ENCODE measurements at places on chromosomes 5 and 9.

- DNase-seq = no peak
These were observed 619.8 kb downstream of the HINT1 start for GRCh38 chr5:130545291-130545690.

DNA sequence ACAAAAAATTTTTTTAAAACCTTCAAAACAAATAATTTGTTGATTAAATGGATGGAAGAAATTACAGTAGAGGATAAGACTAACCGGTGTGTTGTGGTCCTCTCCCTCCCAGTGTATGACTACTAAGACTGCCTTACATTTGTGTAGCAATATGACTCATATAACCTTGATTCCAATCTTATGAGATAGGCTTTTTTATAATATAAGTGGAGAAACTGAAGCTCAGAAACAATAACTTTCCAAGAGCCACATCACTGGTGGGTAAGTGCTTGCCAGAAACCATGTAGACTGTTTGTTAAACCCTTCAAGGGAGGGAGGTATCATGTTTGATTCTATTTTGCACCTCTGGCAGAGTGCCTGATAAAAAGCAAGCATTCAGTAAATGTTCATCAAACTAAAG, 47.5 kb downstream of the NLN start:
- no peak for DNase-seq

GRCh38 chr9:136059321-136059791, 35.7 kb downstream of the NACC2 start:
- peak; percentile 12 for DNase-seq

GRCh38 chr9:116951588-116952435, 264.7 kb downstream of the TRIM32 start:
- no peak for DNase-seq

DNA sequence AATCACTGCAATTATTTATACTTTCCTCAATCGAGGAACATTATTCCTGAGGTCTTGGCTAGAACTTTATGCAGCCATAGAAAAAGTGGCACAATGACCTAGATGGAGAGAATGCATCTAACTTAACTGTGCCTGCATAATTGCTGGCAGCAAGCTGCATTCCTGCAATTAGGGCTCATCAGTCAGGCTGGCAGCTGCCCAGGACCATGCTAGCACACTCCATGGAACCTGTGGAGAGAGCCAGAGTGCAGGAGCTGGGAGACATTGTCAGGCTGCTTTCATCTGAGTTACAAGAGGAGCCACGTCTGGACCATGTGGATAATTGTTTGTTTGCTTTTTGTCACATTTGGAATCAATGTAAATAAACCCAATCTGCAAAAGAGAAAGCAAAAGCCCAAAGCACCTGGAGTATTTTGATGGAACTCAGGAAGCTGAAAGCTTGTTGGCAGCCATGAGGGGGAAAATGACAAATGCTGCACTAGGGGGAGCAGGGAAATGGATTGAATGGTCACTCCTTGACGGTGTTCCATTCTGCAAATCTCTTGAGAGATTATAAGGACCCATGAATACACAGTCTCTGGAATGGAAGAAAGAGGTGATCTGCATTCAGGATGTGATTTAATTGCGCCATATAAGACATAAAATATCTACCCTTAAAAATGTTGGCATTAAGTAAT, 839.9 kb downstream of the MAT2B start:
- no peak for DNase-seq

- DNase-seq = peak; percentile 36
These were observed 576.7 kb upstream of the ZNF462 start for GRCh38 chr9:106286249-106286648.

DNA sequence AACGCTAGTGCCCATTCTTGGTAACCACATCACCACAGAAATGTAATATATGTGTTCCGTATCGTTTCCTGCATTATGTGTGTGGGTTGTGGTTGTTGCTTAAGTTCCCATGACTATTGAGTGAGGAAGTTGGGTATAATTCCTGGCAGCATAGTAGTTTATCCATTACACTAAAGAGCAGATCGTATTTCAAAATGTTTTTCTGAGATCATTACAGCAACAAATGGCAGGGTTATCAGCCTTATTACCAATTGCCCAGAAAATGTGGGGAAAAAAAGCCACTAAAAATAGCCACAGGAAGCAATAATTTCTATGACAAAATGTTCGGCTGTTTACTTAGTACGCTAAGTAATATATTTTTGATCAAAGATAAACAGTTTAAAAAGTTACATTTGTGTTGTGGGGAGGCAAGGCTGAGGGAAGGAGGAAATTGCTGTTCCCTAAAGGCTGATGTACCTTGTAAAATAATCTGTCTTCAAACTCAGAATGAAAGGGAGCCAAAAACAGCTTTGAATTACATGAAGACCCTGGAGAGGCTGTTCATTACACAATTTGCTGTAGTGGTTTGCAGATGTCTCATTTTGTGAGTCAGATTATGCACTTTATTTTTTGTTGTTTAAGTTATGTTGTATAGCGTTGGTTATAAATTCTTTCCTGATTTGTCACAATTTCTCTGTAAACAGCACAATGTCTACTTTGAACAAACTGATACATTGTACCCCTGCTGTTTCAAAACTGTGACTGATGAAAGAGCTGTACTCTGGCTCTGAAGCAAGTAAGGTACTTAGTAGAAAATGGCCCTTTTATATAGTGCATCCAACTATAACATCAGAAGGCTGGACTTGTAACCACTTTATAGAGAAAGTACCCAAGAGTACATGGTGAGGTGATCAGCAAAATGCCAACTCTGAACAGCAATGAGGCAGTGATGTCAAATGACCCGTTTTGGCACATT, 1028.5 kb downstream of the NR2F1-AS1 start:
- DNase-seq = no peak

DNA sequence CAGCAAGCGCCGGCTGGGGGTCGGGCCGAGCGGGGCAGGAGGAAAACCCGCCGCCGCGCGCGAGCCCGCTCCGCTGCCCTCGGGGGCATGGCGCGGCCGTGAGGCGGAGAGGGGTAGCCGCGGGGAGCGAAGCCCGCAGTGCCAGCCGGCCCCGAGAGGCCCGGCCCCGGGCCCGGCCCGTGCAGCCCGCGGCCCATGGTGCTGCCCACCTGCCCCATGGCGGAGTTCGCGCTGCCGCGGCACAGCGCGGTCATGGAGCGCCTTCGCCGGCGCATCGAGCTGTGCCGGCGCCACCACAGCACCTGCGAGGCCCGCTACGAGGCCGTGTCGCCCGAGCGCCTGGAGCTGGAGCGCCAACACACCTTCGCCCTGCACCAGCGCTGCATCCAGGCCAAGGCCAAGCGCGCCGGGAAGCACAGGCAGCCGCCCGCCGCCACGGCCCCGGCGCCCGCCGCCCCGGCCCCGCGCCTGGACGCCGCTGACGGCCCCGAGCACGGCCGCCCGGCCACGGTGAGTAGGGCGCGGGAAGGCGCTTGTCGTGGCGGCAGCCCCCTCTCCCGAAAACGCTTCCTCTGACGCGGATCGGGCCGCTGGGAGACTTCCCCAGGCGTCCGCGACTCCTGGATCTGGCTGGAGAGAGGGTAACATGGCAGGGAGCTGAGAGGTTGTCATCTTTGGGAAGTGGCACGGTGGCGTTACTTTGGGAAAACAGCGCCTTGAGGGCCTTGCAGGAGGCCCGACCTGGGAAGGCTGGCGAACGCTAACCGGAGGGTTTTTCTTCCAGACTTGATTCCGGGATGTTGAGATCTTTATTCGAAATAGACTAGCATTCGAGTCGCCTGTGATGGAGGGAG, 523 bp downstream of the MAML1 start:
- peak; percentile 52 for DNase-seq

- no peak for DNase-seq
These were observed 106.0 kb downstream of the ARRDC3 start for GRCh38 chr5:91277093-91277626.

DNA sequence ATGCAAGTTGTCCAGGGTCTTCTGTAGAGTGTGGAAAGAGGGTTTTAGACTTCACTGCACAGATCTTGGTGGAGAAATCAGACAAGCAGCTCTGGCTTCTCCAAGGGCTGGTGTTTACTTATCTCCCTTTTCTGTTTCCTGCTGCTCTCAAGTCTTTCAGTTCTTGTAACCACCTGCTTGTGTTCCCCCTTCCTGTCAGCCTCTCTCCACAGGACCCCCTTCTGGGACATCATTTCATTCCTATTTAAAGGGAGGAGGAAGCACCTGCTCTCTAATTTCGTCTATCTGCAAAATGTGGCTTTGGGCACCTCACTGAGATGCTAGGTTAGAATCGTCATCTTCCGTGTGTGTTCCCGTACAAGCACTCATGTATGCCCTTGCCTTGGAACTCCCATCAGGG, 636.2 kb downstream of the MTRR start:
- no peak for DNase-seq

- DNase-seq = no peak
These were observed 1.7 kb upstream of the DPH7 start for GRCh38 chr9:137580209-137580953.

DNA sequence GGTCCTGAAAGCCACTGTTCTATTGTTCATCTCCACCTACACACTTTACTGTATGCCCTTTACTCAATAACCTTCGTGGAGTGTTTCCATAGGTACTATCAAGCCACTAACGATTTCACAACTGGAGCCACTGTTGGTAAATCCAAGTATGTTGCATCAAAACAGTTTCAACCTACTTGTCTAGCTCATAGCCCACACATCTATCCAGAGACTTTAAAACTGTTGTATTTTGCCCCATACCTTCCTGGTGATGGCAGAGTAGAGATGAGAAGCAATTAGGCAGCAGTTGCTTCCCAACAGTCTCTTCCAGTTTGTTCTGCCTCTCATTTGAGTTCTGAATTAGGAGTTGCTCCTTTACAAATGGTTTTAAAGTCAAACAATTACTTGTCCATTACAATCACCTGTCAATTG, 607 bp downstream of the FAXDC2 start:
- DNase-seq = no peak
